ENCODE measurements at places on chromosomes 16 and 17.

- no peak for DNase-seq
These were observed 8.5 kb downstream of the TBKBP1 start for GRCh38 chr17:47702391-47702995.

GRCh38 chr17:44044071-44044470 is 22.4 kb downstream of the LSM12 start:
- DNase-seq = no peak

DNA sequence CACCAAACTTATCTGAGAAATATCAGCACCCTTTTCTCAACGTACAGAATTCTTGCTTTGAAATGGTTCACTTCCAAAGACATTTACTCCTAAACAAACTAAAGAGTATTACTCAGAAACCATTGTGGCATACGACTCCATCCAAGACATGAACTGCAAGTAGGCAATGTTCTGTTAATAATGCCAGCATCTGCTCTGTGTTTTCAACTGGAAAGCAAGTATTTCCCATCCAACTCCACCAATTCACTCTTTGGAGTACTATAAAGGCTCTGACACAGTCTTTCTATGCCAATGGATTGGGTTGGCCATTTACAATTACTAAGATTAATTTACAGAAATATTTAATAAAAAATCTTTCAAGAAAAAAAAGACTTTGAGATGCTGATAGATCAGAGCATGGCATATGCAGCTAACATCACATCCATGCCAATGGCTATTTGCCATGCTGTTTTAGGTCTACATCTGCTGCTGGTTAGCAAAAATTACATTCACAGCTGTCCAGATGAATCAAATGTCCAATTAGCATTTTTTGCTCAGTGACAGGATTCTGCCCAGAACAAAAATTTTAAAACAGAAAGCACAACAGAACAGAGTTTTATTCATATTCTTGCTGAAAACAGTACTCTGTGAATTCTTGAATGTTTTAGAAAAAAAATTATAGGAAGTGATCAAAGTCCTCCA is 65.9 kb upstream of the HLF start:
- DNase-seq = no peak

DNA sequence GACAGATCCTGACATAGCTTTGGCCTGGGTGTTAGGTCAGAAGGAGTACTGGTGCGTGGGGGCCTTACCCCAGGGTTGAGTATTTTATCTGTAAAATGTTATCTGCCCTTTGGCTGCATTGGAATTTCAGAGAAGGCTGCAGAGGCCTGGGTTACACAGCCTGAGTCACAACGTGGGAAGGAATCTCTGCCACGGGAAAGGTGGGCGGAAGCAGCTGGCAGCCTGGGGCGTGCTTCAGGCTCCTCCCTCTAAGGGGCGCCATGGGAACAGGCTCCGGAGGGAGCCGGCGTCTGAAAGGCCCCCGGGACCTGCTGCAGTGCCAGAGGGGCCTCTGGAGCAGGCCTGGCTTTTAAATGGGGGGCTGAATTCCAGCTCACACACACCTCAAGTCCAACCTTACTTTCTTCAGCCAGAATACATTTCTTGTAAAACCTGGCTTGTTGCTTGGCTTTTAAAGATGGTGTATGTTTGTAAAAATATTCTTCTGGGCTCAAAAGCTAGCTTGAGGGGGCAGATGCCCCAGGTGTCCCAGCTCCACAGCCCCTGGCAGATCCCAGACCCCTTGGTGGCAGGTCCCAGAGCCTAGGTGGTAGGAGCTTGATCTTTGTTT is 142.2 kb downstream of the RAB11FIP4 start:
- DNase-seq = no peak

GRCh38 chr16:1615761-1616160 is 3.6 kb downstream of the CRAMP1 start:
- DNase-seq = peak; percentile 9

GRCh38 chr17:17506893-17507464 is 10.8 kb upstream of the RASD1 start:
- no peak for DNase-seq

GRCh38 chr16:74902161-74902560 is 82.8 kb downstream of the WDR59 start:
- DNase-seq = no peak

GRCh38 chr17:73705594-73705993 is 61.3 kb upstream of the SDK2 start:
- peak; percentile 71 for DNase-seq

DNA sequence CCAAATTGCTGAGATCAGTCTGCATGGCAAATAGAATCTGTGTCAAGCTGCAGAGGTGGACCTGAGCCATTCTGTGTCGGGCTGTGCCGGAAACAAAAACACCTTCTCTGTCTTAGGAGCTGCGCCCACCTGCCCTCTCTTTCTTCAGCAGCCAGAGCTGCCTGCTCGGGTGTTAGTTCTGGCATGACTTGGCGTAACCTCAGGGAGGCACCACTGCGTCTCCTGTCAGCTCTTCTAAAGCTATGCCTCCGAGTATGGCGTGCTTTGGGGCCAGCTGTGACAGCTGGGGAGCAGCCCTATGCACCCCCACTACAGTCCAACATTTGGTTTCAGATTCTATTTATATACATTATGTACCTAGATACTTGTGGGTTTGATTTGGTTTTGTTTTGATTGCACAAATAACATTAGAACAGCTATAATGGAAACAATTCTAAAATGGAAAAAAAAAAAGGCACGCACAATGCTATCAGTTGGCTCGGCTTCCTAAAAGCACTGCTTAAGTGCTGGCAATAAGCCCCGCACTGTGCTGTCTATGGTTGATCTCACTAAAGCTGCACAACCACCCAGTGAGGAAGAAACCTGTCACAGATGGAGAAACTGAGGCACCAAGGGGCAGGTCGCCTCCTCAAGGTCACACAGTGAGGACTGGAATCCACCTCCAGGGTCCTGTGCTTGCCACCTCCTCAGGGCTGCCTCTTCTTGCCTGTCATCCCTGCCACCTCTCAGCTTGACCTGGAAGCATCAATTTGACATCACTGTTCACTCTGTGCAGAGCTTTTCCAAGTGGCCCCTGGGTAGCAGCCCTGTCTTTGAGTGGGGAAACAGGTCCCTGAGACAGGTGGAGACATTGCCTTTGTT is 18.7 kb upstream of the ADGRG1 start:
- DNase-seq = no peak

DNA sequence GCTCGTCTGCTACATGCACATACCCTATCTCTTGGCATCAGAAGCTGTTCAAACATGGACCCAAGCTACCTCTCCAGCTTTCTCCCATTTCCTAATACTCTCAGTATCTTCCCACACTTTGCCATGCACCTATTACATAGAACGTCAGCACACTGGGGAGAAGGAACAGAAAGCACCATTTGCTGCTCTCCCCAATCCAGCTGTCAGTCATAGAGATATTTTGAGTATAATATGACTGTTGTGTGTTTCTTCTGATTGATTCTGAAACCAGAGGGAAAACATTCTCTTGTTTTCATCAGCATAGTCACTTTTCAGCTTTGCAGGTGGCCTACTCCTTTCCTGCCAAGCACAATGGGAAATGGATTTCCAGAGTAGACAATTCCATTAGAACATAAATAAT is 107.1 kb downstream of the ADAMTS18 start:
- DNase-seq = no peak

GRCh38 chr17:51142597-51142996 is 10.8 kb upstream of the NME1 start:
- DNase-seq = no peak

All from BJ (cell line).